ENCODE measurements at places on chromosomes 7 and 10.

GRCh38 chr10:31142026-31142425, 110.4 kb upstream of the ZNF438 start:
- DNase-seq: no peak

- no peak for DNase-seq
Observed at GRCh38 chr10:6399231-6399741, 180.8 kb downstream of the PRKCQ start.

- DNase-seq: no peak
Observed at GRCh38 chr7:137519181-137519691, 175.7 kb upstream of the PTN start.

DNA sequence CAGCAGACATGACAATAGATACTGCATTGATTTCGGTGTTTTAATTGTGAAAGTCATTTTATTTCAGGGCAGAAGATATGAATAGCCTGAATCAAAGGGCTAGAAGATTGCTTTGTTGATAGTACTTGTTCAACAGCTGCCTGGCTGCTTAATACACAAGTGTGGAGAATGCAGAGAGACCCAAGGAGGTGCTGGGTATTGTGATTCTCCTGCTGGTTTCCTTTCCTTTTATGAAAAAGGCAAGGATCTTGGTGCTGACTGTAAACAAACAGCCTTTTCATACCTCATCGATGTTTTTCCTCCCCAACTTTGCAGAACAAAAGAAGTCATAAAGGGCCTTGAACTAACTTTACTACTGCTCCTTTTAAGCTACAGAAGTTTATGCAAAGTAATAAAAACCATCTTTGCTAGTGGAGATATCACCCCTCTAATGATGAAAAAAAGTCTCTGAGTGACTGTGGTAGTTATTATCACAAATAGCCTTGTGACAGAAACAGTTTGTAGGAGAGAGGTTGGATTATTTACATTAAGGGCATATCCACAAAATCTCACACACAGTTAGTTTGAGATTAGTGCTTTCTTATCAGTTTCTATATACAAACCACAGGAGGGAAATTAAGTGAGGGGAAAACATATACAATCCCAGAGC, 800.0 kb downstream of the LRMDA start:
- no peak for DNase-seq

GRCh38 chr10:80855348-80855971, 317.8 kb downstream of the SH2D4B start:
- no peak for DNase-seq

DNA sequence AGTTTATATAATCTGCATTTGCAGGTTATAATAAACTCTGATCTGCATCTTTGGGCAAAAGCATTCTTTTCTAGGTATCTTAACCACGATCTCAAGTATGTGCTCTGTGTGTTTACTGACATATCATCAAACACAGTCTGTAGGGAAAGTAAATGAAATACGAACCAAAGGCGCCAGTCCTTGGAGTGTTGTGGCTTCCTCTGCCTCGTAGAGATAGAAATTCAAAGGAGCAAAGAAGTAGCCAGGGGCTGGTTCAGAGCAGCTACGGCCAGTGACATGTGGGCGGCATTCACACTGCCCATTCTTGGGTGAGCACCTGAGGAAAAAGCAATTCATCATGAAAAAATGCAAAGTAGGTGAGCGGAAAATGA, 38.7 kb downstream of the LAMB4 start:
- no peak for DNase-seq

DNA sequence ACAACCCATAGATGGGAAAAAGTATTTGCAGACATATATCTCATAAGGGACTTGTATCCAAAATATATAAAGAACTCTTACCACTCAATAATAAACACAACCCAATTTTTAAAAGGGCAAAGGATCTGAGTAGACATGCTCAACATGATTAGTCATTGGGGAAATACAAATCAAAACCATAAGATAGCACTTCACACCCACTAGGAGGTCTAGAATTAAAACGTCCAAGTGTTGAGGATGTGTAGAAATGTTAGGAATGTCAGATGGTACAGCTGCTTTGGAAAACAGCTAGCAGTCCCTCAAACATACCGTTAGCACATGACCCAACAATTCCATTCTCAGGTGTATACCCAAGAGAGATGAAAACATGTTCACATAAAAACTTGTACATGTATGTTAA, 8.3 kb downstream of the PSTK start:
- DNase-seq: no peak
